ENCODE measurements at places on chromosomes 11 and 22.

- DNase-seq: no peak
Observed at GRCh38 chr11:35146074-35146521, 7.1 kb downstream of the CD44 start.

- no peak for DNase-seq
Observed at GRCh38 chr22:22429369-22430108, 79.0 kb downstream of the ZNF280B start.

DNA sequence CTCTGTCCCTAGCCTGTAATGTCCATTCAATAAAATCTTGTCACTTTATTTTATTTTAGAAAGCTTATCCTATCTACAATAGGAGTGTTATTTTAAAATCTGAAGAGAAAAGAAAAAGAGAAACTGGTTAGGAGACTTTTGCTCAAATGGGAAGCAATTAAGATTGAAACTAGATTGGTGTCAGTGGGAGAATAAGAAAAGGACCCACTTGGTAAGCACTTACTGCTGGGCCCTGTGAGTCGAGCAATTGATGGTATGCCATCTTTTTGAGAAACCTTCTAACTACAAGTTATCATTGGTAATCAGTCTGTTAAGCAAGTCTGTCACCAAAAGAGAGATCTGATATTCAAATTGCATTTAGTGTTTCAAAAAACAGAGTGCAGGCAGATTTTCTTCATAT is 258.4 kb downstream of the GRM5 start:
- no peak for DNase-seq

- DNase-seq: no peak
Observed at GRCh38 chr11:32932196-32932595, 39.6 kb downstream of the QSER1 start.

GRCh38 chr11:10283991-10284390 is 10.0 kb downstream of the SBF2 start:
- DNase-seq: no peak

GRCh38 chr11:32121012-32121411 is 30.1 kb downstream of the RCN1 start:
- DNase-seq: no peak

GRCh38 chr11:121733858-121734257 is 281.1 kb upstream of the SORL1-AS1 start:
- no peak for DNase-seq

- peak; percentile 11 for DNase-seq
Observed at GRCh38 chr22:19109198-19110063, 12.8 kb downstream of the DGCR2 start.

DNA sequence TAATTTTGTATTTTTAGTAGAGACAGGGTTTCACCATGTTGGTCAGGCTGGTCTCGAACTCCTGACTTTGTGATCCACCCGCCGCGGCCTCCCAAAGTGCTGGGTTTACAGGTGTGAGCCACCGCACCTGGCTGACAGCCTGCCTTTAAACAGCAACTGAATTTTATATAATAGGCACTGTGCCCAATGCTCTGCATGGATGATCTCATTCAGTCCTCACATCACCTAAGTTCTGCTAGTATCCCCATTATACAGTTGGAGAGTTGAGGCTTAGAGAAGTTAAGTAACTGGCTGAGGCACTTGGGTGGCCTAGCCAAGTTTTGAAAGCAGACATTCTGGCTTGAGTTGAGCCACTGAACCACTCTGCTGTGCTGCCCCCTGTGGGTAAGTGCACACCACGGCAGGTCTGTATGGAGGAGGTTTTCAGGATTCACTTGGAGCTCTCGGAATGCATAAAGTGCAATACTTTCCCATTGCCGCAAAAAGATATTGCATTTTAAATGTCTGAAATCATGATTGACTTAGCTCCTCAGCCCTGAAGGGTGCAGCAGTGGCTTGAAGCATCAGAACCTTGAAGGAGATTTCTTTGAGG is 112.4 kb downstream of the LDLRAD3 start:
- no peak for DNase-seq

GRCh38 chr22:41382610-41383009 is 868 bp downstream of the TEF start:
- no peak for DNase-seq

- DNase-seq: no peak
Observed at GRCh38 chr11:70713988-70714665, 315.8 kb downstream of the CTTN start.

- no peak for DNase-seq
Observed at GRCh38 chr11:132898021-132898420, 634.3 kb downstream of the OPCML start.

DNA sequence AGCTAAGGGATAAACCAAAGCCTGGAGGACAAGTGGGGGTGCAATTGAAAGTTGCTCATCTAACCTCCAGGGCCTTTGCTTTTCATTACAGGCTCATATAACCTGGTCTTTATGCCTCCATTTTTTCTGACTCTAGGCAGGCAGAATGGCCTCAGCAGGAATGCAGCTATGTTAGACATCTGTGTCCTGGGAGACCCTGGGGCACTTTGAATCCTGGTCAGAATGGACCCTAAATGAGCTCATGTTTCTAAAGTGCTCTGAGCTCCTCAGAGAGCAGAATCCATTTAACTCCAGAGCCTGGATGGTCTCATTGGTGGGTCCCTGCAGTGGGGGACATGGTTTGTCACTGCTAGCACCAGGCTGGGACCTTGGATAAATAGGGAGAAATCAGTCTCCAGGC is 177.3 kb downstream of the KIRREL3 start:
- DNase-seq: no peak

- no peak for DNase-seq
Observed at GRCh38 chr11:12380565-12381325, 3.4 kb downstream of the PARVA start.

- DNase-seq: no peak
Observed at GRCh38 chr22:31962387-31963125, 18.2 kb downstream of the YWHAH start.

GRCh38 chr11:115333949-115334348 is 170.3 kb downstream of the CADM1 start:
- no peak for DNase-seq

DNA sequence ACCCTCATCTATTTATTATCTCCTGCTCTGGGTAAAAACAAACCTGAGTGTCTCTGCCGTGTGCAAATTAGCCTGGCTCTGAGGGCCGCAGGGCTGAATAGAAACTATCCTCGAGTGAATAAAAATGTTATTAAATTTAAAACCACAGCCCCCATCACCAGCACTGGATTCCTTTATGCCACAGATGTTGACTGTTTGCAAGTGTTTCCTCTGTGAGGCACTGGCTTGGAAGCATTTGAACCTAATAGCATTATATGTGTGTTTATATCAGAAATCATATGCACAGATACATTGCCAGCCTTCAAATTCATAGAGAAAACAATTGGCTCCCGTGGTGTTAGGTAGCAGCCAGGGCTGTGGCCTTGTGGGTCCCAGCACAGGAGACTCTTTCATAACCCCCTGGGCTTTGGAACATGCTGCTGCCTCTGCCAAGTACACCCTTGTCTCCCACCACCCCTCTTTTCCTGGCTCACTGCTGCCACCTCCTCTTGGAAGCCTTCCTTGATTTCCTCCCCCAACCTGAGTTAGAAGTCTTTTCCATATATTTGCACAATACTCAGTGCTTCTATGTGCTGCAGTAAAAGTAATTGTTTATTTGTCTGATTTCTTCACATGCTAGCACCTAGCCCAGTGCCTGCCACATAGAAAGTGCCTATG is 294.4 kb downstream of the DDX10 start:
- DNase-seq: no peak

GRCh38 chr11:46991391-46991790 is 54.8 kb downstream of the CSTPP1 start:
- no peak for DNase-seq

GRCh38 chr11:61187505-61188130 is 15.7 kb upstream of the PGA3 start:
- peak; percentile 66 for DNase-seq

DNA sequence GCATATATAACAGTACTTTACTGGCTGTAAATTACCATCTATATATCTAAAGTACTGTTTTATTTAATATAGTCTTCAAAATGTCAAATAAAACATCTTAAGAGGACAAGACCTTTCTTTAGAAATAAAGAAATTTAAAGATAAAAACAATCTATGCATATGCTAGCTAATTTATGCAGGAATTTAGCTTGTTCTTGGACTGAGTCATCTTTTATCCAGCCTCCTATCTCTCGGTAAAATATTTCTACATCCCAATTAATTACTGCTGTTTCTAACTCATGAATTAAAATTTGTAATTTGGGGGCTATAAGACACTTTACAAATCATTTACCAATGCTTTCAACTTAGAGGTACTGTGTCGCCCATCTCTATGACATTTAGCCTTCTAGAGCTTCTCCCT is 72.8 kb upstream of the DDI1 start:
- no peak for DNase-seq

DNA sequence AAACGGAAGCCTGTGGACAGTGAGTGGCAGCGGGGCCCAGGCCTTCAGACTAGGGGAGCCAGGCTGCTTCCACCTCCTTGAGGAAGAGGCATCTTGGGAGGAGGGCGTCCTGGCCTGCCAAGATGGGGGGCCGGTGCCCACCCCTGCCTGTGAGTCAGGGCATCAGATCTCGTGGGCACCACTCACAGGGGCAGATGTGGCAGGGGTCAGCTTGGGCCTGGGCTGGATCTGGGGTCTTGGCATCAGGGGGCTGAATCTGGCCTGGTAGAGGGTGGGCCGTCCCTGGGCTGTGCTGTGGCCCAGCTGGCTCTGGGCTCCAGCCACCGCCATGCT is 24.1 kb upstream of the TH start:
- DNase-seq: no peak

- no peak for DNase-seq
Observed at GRCh38 chr11:72100462-72100861, 2.6 kb downstream of the LAMTOR1 start.

- DNase-seq: no peak
Observed at GRCh38 chr11:128291007-128291406, 296.4 kb downstream of the ETS1 start.

DNA sequence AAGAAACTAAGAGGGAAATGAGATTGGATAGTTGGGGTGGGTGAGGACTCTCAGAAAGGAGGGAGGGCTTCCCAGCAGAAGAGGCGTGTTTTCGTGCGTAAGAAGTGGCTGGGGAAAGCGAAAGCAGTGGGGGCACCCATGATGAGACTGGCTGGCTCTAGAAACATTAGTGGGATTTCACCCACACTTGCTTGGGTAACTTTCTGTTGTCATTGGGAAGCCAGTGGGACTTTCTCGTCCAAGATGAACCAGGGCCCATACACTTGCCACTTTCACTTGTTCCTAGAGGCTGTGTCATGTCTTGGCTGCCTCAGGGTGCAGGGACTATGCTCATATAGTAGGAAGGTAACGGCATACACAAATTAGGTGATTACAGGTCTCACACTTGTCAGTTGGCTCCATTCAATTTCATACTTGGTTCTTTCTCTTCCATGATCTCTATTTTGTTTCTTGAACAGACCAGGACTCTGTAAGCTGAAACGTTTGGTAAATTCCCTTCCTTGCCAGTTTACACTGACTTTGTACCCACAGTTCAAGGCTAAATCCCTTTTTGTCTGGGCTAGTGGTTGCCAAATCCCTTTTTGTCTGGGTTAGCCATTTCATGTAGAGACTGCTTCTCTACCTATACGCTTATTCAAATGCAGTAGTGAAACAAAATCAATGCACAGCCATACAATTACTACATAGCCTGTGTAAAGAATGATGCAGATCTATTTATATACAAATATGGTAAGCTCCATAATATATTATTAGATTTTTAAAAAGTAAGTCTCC is 42.0 kb upstream of the CXCR5 start:
- no peak for DNase-seq

- no peak for DNase-seq
Observed at GRCh38 chr11:16070573-16070972, 285.8 kb downstream of the SOX6 start.

GRCh38 chr11:72856551-72857345 is 42.5 kb downstream of the ATG16L2 start:
- no peak for DNase-seq

- no peak for DNase-seq
Observed at GRCh38 chr22:22700631-22701030, 56.2 kb downstream of the GGTLC2 start.

DNA sequence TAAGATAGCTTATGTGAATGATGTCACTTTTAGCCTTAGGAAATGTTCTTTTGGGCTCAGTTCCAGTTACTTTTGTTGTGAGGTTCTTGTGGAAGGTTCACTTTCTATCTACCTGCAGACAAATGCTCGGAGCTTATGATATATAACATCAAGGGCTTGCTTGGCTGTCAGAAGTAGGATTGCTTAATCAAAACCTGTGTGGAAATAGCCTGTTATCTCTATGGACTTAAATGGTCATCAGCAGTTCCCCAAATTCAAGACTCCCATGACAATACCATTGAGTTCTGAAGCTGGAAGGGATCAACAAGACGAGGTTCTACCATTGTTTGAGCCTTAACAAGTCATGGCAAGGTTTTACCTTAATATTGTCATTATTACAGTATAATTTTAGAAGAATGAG is 43.8 kb downstream of the FLI1 start:
- no peak for DNase-seq

- no peak for DNase-seq
Observed at GRCh38 chr11:4063348-4063747, 31.3 kb upstream of the RRM1 start.

DNA sequence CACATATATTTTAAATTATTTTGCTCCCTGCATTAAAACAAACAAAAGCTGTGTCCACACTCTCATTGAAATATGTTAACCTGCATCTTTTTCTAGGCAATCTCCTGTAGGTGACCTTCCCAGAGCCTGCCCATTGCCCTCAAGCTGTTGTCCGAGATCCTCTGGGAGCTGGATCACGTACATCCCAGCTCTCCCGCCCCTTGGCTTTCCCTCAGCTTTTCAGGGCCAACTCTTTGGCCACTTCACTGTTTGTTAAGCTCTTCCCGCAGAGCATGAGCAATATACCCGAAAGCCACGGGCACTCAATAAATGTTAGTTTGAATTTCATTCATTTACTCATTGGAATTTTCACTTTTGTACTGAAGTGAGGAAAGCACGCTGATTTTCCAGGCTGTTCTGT is 32.2 kb downstream of the ELMOD1 start:
- no peak for DNase-seq

- DNase-seq: no peak
Observed at GRCh38 chr22:31279821-31280505, 12.3 kb downstream of the PIK3IP1 start.

- no peak for DNase-seq
Observed at GRCh38 chr11:93196816-93197379, 893 bp downstream of the SLC36A4 start.

DNA sequence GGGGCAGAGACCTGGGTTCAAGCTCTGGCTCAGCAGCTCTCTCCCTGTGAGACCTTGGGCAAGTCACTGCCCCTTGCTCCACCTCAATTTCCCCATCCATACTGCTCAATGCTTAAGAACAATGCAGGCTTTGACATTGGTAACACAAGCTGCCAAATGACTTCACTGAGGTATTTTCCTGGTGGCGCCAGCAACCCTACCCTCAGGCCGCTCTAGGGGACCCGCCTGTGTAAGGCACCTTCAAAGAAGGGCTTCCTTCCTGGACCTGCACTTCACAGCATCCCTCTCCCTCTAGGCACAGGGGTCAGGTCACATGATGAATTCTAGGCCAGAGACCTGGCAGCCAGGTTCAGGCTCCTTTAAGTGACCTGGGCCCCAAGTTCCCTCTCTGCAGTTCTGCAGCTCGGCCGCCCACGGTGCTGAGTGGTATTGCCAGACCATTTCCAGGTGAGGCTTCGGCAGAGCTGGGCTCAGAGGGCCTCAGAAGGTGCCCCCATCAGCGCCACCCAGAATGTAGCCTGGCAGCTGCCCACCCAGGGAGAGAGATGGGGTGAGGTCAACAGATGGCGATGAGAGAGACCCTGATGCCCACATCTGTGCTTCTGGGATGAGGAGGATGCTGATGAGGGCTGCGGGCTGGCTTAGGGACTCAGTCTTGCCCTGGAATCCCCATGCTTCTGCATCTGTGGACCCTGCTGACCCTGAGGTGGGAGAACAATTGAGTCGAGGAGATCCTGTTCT is 4.5 kb downstream of the WNT11 start:
- DNase-seq: no peak
